ENCODE measurements at places on chromosomes 5 and 9.

DNA sequence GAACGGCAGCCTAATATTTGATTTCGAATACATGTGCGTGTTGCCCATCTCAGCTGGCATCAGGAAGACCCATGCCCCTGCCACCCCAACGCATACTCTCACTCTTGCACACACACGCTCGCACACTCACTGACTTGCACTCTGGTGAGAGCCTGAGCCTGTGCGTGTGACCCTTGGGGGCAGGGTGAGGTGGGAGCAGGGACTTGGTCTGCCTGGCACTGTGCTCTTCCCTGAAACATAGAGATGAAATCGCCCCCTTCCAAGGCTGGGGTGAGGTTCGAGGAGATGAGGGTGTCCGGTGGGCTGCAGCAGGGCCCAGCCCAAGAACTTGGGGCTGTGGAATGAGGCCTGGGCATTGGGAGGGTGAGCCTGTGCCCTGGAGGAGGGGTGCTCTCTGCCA lies 1.2 kb downstream of the LCN9 start:
- no peak for DNase-seq

GRCh38 chr5:65883461-65883860 lies 42.9 kb upstream of the ERBIN start:
- DNase-seq, result no peak

- no peak for DNase-seq
Measured at GRCh38 chr9:98552331-98552730, 156.4 kb downstream of the GABBR2 start.

DNA sequence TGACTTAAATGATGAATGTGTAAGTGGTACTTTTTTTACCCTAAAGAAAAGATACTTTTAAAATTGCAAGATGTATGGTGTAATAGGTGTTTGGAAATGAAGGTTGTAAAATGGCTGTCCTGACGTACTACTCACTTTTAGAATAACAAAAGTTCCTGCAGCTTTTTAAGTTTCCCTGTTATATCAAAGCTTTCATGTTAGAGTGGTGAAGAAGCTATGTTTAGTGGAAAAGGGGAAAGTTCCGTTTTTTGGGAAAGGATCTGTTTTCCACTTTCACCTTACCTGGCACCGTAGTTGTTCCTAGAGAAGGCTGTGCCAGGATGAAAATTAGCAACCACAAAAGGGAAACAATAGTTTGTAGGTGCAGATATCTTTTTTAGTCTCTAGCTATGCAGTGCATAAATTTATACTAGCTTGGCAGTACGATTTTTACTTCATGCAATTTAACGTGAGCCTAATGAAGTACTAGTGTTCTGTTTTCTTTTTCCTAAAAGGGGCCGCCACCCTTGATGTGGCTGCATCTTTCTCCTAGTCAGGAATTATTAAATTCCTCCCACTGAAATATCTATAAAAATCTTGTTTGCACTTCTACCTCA lies 1.3 kb downstream of the TNPO1 start:
- DNase-seq, result no peak

- DNase-seq, result no peak
Measured at GRCh38 chr5:135308752-135309151, 90.3 kb downstream of the MACROH2A1 start.

- no peak for DNase-seq
Measured at GRCh38 chr5:84255315-84255714, 129.4 kb downstream of the EDIL3 start.

DNA sequence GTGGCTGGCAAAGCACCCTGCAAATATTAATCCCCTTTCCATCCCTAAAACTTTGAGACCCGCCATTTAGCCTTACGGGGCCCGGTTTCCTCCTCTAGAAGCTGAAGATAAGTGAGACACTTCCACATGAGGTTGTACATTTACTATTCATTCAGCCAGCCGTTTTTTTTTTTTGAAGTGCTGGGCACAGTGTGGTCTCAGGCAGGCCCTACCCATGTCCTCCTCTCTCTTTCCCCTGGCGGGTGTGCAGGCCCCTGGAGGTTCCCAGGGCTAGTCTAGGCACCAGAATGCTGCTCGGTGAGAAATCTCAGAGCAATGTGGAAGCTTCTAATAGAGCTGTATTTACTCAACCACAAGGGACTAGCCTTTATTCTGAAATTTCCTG lies 107.4 kb upstream of the LARP1 start:
- no peak for DNase-seq

GRCh38 chr5:58993461-58993860 lies 410.6 kb downstream of the RAB3C start:
- DNase-seq, result no peak

- no peak for DNase-seq
Measured at GRCh38 chr5:159883522-159883950, 32.7 kb upstream of the ADRA1B start.

DNA sequence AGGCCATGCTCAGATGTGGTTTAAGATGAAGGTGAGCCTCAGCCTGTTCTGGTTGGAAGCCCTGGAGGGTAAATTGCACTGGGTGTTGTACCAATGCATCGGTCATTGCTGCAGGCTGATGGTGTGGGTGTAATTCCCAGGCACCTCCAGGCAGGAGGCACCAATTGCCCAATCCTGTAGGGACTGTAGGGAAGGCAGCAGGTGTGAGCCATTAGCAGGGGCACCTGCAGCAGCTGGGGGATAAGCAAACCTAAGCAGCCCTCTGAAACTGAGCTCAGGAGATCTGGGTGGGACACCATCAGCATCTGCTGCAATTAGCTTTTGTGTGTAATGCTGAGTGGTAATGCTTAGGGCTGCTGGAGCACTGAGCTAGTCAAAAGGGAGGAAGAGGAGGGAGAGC lies 190.1 kb upstream of the TBC1D2 start:
- no peak for DNase-seq

- no peak for DNase-seq
Measured at GRCh38 chr9:92224177-92224576, 69.3 kb downstream of the IARS1 start.

GRCh38 chr9:118108971-118109370 lies 404.8 kb downstream of the TLR4 start:
- no peak for DNase-seq

- peak; percentile 49 for DNase-seq
Measured at GRCh38 chr9:34628656-34629490, at the start of gene ARID3C. TSS of gene ARID3C (minus strand) at chr9:34629066. CDS start at chr9:34628014, 1,052 bp downstream.

DNA sequence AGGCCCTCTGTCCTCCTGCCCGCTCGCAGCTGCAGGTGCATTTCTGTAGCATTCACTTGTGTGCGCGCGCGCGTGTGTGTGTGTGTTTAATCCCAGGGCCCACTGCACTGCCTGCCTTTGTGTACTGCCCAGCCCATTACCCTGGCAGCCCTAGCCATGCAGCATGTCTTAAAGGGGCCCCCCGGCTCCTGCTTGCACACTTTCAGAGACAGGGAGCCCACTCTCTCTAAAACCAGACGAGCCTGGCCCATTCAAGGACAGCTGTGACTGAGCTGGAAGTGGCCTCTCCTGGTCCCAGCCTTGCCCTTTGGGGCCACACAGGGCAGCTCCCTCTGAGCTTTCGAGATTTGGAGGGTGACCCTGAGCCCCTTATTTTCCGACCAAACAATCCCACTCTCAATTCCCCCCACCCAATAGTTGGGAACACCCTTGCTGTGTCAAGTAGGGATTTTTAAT lies 98.9 kb downstream of the DAB2IP start:
- no peak for DNase-seq

- peak; percentile 18 for DNase-seq
Measured at GRCh38 chr5:90096415-90097081, 313.0 kb downstream of the CETN3 start.

DNA sequence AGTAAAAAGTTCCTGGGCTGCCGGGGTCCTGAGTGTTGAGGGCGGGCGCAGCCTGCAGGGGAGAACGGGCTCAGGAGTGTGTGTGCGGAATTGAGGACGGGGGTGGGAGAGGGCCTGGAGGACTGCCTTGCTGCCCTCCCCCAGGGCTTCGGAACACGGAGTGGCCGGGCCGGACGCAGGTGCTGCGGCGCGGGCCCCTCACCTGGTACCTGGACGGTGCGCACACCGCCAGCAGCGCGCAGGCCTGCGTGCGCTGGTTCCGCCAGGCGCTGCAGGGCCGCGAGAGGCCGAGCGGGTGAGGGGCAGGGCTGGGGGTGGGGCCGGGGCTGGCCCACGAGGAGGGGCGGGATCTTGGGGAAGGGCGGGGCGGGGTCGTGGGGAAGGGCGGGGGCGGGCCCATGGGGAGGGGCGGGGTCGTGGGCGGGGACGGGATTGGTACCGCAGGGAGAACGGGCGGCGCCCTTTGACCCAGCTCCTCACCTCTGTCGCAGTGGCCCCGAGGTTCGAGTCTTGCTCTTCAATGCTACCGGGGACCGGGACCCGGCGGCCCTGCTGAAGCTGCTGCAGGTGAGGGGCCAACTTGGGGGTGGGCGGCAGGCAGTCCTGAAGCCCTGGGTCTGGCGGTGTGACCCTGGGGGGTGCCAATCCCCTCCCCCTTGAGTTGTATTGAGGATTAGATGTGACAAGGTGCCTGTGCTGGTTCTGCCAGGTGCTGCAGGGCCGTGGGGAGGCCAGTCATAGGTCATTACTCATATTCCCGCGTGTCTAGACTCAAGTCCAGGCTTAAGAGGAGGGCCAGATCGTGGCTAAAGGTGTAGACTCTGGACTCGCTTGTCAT lies 7.1 kb downstream of the FPGS start:
- DNase-seq, result peak; percentile 59

GRCh38 chr5:56185768-56186311 lies 47.3 kb downstream of the ANKRD55 start:
- no peak for DNase-seq

GRCh38 chr9:14936491-14936890 lies 26.3 kb upstream of the FREM1 start:
- no peak for DNase-seq

DNA sequence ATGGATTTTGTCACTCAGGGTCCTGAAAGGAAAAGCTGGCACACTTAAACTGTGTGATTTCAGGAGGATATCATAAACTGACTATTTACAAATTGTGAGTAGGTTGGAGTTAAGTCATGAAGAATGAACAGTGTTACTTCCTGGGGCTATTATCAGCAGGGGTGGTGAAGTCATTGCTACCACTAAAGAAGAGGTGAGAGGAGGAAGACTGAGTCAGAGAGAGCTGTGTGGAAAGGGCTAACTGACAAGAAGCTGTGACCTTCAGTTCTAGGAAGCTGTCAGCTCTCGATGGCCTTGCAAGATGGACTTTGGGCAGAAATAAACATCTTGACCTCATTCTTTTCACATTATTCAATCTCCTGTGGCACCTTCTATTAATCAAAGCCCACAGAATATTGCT lies 72.3 kb upstream of the STARD4 start:
- no peak for DNase-seq

GRCh38 chr9:81096625-81097024 lies 592.7 kb downstream of the TLE1 start:
- no peak for DNase-seq

DNA sequence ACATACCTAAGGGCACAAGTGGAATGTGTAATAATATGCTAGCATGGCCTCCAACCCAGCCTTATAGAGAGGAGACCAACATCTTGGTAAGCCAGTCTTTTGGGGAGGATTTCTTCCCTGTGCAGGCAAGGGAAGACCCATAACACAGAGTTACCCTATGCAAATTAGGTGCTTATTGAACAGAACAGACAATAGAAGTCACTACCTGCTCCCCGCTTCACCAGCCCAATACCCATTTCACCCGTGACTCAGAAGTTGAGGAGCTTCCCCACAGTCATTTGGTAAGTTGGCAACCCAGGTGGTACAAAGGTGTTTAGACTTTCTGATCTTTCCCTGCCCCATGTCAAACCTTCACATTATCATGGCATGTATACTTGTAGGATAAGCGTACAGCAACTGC lies 44.6 kb downstream of the AOPEP start:
- no peak for DNase-seq

GRCh38 chr5:18329328-18329727 lies 695.1 kb downstream of the TAF11L14 start:
- DNase-seq, result no peak

Data from BE2C (cell line).